Bronchial smooth muscle cell (primary cell): ENCODE measurements at places on chromosomes 16 and 17. TPM values are rescaled to one million over a fixed set of nuclear protein-coding genes. Genes with fewer than 3 reads are reported as not detected.

ADAD2 gene
- not detected in 2 replicates for total RNA-seq

PRR15L gene
- not detected in 2 replicates for total RNA-seq

NEUROD2 gene
- total RNA-seq = under 0.01 TPM in 1 of 2 replicates, not detected in the other

GNGT2 gene
- not detected in 2 replicates for total RNA-seq
